SW 1271 (cell line): ENCODE measurements at places on chromosomes 11 and 22.

GRCh38 chr11:10885703-10886363 is 28.0 kb upstream of the ZBED5 start:
- DNase-seq = no peak

DNA sequence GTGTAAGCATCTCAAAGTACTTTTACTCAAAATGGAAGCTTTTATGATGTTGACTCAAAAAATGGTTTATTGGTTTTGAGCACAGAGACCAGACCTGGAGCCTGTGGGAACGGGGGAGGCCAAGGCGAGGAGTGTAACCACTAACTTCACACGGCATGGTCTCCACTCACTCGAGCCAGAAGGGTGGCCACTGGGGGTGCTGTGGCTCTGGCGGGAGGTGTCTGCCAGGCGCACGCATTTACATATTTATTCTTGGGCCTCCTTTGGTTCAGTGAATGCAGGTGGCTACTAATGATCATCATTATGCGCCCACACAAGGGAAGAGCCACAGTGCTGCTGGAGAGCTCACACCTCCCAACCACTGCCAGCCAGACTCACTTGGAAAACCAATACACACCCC is 64.6 kb downstream of the FLRT1 start:
- DNase-seq = no peak

DNA sequence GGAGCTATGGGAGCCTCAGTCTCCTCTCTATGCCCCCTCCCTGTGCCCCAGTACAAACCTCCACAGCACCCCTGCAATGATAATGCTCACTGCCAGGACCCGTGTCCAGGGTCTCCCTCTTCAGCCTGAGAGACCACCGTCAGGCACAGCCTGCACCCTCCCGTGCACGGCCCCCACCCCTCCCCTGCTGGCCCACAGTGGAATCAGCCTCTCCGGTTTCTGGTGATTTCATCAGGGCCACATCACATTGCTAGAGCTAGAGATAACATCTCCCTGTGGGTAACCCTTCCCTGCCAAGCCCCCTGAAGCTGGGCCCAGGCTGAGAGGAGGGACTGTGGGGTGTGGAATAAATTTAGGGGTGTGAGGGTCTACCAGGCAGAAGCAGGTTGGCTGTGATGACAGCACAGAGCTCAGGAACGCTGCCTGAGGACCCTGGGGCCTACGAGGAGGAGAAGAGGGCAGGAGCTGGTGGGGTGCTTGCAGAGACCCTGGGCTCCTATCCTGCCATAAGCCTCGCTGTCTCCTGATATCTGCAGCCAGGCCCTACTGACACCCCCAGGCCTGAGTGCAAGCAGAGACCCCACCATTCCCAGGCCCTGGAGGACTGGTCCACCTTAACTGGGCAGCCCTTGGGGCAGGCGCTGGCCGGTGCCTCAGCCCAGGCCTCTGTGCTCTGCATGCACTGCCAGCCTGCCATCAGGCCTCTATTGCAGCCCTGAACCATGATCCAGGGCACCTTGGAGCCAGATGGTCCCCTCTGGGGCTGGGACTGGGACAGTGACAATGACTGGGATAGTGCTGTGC is at the start of gene KLHDC7B:
Gene KLHDC7B, plus strand, starts transcription at position 378 of the 804 bp plus-strand sequence. Its CDS starts 345 bp downstream, at position 723.
- no peak for DNase-seq

GRCh38 chr11:34514597-34514996 is 1.0 kb upstream of the ELF5 start:
- no peak for DNase-seq

GRCh38 chr11:112437096-112437495 is 176.4 kb upstream of the PLET1 start:
- no peak for DNase-seq

DNA sequence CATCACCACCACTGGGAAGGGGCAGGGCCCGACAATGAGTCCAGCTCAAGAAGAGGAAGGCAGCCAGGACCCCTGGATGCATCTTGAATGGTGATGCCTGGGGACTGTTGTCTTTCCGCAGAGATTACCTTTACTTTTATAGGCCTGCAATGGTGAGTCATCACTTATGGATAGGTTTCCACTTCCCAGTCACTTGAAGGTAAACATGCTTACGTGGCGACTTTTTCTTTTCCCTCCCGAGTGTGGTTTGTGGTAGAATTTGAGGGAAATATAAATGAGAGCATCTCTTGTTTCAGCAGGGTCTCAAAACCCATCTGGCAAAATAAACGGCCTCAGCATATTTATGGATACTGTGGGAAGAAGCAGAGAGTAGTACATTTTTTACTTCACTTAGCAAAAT is at the start of gene MMP13:
Gene MMP13, minus strand, starts transcription at position 109 of the 400 bp plus-strand sequence. Its CDS starts 27 bp downstream, at position 82.
- DNase-seq = no peak

GRCh38 chr11:18314784-18315523 is 7.0 kb downstream of the HPS5 start:
- no peak for DNase-seq

GRCh38 chr11:103806130-103806895 is 230.1 kb upstream of the DDI1 start:
- no peak for DNase-seq
